ENCODE measurements at places on chromosomes 5 and 9. TPM values are rescaled to one million over a fixed set of nuclear protein-coding genes. Genes with fewer than 3 reads are reported as not detected.

Gene GABRA1
- not detected for total RNA-seq

Gene EGR1
- total RNA-seq: 173 TPM

- DNase-seq: no peak
Measured at GRCh38 chr5:96209829-96210228, 223.2 kb downstream of the PCSK1 start.

GRCh38 chr5:175060257-175060656 lies 335.9 kb downstream of the MSX2 start:
- no peak for DNase-seq

Gene SLC36A3
- not detected for total RNA-seq

DNA sequence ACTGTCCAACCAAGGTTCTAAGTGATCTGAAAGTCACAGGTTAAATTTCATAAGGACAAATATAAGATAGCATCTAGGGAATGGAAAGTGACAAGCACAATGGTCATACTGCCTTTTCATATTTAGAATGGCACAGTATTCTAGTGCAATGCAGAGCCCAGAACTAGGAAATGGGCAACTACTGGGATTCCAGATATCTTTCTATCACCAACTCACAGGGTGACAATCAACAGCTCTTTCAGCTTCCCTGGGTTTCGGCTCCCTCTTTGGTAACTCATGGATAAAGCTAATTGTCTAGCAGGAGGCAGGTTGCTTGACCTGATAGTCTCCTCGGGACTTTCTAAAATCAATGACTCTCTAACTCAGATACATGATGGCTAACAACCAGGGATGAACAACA lies 60.4 kb downstream of the NR3C1 start:
- DNase-seq: no peak

Gene PRDM9
- total RNA-seq: not detected

DNA sequence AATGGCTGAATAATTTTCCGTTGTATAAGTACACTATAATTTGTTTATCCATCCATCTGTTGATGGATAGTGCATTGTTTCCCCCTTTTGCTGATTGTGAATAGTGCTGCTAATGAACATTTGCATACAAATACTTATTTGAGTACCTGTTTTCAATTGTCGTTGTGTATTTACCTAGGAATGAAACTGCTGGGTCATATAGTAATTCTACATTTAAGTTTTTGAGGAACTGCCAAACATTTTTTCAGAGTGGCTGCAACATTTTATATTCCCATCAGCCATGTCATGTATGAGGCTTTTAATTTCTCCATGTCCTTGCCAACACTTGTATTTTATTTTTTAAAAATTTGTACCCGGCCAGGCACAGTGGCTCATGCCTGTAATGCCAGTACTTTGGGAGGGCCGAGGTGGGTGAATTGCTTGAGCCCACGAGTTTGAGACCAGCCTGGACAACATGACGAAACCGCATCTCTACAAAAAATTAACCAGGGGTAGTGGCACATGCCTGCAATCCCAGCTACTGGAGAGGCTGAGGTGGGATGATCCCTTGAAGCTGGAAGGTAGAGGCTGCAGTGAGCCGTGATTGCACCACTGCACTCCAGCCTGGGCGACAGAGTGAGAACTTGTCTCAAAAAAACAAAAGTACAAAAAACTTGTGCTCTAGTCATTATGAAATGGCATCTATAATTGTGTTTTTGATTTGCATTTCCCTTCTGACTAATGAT lies 2.2 kb upstream of the ANXA6 start:
- no peak for DNase-seq

GRCh38 chr5:164296603-164297080 lies 791.2 kb downstream of the MAT2B start:
- no peak for DNase-seq

DNA sequence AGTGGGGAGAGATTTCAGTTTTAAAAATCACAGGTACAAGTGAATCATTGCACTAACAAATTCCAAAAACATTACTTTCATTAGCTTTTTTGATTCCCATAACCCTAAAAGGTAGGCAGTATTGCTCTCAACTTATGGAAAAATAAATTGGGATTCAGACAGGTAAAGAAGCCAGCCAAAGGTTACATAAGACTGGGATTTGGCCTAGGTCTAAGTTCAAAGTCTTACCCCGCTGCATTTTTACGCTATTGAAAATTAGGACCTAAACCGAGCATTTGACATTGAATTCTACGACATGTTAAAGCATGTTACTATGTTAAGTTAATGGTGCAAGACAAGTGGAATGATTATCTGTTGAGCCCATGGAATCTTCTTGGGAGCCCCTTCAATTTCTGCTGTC lies 89.6 kb downstream of the ENC1 start:
- DNase-seq: no peak

Gene GMCL2
- total RNA-seq: not detected

DNA sequence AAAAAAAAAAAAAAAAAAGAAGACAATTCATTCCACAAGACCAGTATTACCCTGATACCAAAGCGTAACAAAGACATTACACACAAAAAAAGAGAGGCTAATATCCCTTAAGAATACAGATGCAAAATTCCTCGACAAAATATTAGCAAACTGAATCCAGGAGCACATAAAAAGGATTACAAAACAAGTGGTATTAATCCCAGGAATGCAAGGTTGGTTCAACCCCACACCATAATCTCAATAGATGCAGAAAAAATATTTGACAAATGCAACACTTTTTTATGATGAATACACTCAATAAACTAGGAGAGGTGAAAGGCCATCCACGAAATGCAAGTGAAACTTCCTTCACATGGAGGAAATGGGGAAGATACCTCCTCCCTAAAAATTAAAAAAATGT lies 80.1 kb upstream of the TLR4 start:
- DNase-seq: no peak

DNA sequence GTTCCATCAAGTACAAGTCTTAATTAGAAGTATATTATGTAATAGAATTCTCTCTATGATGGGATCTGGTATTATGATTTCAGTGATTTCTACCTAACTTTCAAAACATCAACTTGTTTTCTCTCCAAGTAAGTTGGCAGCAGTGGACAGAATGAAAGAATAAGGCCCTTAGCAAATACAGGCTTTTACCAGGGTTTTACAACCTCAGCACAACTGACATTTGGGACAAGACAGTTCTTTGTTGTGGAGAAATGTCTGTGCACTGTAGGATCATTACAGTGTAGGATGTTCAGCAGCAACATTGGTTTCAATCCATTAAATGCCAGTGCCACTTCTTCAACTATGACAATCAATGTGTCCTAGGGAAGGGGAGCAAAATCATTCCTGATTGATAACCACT lies 48.8 kb downstream of the MLANA start:
- no peak for DNase-seq

DNA sequence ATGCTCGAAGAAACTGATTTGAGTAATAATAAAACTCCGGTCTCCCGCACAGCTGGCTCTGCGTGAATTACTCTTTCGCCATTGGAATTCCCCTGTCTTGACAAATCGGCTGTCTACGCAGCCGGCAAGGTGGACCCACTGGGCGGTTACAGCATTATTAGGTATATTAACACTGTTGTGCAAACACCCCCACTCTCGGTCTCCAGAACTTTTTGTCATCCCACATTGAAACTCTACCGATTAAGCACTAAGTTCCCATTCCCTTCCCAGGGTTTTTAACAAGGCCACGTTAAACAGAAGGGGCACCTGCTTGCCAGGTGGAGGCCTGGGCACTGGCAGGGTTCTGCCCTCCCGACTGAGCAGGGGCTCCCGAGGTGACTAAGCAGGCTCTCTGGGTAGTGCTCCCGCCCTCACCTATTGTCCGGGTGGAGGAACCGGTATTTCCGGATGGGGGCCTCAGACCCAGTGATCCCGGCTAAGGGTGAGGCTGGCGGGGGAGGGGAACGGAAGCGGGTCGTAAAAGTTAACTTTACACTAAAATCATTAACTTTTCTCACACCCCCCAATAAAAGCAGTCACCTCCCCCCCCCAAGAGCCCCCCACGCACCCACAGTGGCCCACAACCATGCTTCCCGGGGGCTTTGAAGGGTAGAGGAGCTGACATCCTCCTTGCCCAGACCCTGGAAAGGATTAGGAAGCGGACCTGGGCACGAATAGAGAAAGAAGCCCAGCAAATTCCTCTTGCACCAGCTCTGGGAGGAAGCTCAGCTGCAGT lies 53.5 kb upstream of the TJP2 start:
- peak; percentile 83 for DNase-seq

DNA sequence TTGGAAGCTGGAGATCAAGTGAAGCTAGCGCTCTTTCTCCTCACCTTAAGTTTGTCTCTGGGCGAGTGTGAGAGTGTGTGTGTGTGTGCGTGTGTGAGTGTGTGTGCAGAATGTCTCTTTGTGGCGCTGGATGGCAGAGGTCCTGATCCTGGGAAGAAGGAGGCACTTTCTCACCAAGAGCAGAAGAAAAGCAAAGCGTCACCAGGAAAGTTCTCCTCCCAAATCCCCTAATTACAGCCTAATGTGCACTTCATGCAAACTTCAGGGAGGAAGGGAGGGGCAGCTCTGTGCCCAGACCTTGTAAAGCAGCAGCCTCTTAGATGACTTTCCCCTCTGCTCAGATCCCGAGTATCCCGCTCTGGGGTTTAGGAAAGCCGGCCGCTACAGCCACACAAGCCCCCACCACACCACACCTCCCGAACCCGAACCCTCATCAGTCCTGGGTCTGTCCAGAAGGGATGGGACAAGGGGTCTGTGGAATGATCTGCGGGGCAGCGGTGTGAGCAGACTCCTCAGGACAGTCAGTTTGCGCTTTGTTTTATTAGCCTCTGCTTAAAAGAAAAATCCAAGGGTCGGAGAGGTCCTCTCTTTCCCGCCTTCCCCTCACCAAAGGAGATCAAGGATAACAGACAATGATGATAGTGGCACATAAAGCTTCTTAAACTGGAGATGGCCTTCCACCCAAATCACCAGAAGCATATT lies at the start of gene HAPLN1:
HAPLN1 (minus strand) TSS at position 20 of the 702 bp plus-strand sequence. CDS start 47,332 bp downstream, outside the sequence.
- DNase-seq: no peak

- DNase-seq: no peak
Measured at GRCh38 chr5:159422361-159422760, 92.1 kb upstream of the IL12B start.

Measured in HCT116 (cell line).